ENCODE measurements at places on chromosomes 11 and 22.

- DNase-seq: no peak
Observed at GRCh38 chr11:17129003-17129402, 51.5 kb upstream of the RPS13 start.

DNA sequence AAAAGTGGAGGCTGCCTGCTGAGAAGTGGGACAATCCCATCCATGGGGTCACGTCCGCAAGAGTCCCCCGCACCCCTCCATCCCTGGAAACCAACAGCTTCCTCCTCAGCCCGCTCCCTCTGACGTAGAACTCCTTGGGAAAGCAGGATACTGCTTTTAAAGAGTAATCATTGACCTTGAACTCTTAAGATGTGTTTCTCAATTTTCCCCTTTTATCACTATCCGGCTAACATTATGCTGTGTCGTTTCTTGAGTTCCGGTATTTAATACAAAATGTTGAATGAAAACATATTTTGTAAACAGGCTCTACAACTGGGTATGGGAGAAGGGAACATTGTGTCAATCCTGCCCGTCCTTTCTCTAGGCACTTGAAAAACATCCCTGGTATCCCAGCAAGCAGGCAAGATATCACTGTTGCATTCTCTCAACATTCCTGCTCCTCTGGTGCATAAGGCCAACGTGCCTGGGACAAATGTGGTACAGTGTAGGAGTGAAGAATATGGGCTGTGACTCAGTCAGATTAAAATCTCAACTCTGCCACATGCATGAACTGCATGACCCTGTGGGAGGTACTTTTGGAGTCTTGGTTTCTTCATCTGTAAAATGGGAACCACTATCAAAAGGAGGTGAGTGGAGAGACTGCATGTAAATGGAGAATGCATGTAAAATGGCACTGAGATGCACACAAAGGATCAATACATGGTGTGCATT, 52.8 kb downstream of the WT1 start:
- DNase-seq: no peak

GRCh38 chr11:69209038-69209350, 53.3 kb downstream of the SMIM38 start:
- DNase-seq: no peak

GRCh38 chr11:128379587-128380580, 207.5 kb downstream of the ETS1 start:
- DNase-seq: no peak

GRCh38 chr11:64247729-64248531, 1.2 kb upstream of the PPP1R14B start:
- DNase-seq: no peak

- no peak for DNase-seq
Observed at GRCh38 chr11:22768281-22768680, 61.3 kb downstream of the SVIP start.

DNA sequence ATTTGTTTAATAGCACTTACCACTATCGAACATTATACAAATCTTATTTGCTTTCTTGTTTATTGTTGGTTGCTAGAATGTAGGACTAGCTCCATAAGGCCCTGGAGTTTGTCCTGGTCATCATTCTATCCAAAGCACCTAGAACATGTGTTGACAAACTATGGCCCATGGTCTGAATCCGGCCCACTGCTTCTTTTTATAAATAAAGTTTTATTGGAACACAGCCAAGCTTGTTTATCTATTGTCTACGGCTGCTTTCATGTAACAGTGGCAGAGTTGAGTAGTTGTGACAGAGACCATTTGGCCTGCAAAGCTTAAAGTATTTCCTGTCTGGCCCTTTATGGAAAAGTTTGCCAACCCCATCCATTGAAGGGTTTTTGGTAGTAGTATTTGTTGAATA, 38.8 kb downstream of the ATXN10 start:
- DNase-seq: no peak

- no peak for DNase-seq
Observed at GRCh38 chr11:111759778-111760407, 6.3 kb downstream of the PPP2R1B start.

DNA sequence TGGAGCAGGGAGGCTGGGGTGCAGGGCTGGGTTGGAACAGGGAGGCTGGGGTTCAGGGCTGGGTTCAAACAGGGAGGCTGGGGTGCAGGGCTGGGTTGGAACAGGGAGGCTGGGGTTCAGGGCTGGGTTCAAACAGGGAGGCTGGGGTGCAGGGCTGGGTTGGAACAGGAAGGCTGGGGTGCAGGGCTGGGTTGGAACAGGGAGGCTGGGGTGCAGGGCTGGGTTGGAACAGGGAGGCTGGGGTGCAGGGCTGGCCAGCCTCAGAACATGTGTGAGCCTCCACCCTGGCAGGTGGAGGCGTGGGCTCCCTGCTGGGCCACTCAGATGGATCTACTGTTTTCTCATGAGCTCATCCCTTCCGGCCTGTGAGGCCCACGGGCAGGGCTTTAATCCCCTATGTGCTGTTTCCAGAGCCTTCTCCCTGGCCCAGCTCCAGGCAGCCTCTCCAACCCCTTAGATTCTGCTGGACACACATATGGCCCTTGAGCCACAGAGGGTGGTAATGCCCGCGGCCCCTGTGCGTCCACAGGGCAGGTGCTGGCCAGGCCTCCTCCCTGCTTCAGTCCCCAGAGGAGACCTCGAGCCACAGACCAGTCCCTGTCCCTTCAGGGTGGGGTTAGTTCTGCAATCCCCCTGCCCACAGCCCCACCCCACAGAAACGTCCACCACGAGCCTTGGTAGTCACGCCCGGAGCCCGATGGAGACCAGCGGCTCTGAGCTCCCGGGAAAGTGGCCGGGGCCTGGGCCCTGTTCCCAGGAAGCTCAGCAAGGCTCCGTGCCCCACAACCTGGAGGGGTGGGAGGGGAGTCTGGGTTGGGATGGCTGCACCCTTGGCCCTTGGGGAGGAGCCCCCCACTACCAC, 197.9 kb downstream of the BRD1 start:
- no peak for DNase-seq

GRCh38 chr11:37450613-37451012, 852.6 kb upstream of the RAG2 start:
- DNase-seq: no peak

DNA sequence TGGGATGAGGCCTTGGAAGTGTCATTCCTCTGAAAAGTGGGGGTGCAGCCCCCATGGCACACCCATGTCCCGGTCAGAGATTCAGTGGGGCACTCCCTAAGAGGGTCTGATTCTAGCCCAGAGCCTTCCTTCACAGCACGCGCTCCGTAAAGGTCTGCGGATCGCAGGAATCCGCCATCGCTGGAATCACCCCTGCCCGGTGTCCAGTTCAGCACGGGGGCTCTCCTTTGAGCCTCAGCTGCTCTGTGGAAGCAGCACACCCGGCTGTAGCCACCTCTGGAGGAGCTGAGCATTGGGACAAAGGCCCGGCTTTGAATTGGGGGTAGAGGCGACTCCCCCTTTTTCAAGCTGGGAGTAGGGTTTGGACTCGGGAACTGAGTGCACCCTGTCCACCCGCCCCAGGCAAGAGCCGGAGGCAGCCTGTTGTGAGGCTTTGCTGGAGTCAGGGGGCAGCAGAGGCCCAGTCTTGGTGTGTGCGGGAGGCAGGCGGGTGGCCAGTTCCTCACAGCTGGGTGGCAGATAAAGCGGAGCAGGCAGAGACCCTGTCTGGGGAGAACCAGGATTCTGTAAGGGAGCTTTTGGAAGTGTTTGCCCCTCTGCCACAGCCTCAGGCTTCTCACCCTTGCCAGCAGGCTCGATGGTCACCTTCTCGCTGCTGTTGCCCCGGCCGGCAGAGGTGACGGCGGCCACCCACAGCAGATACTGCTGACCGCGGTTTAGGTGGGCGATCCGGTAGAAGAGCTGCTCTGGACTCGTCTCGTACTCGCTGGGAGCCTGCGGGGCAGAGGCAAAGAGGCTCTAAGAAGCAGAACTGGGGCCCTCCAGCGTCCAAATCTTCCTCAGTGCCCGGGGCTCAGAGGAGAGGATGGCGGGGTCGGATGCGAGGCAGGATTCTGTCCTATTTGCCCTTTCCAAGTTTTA, 115.9 kb downstream of the CEP164 start:
- no peak for DNase-seq

- no peak for DNase-seq
Observed at GRCh38 chr11:115656669-115657068, 152.5 kb upstream of the CADM1 start.

- DNase-seq: no peak
Observed at GRCh38 chr11:62553080-62553838, 6.7 kb upstream of the AHNAK start.

DNA sequence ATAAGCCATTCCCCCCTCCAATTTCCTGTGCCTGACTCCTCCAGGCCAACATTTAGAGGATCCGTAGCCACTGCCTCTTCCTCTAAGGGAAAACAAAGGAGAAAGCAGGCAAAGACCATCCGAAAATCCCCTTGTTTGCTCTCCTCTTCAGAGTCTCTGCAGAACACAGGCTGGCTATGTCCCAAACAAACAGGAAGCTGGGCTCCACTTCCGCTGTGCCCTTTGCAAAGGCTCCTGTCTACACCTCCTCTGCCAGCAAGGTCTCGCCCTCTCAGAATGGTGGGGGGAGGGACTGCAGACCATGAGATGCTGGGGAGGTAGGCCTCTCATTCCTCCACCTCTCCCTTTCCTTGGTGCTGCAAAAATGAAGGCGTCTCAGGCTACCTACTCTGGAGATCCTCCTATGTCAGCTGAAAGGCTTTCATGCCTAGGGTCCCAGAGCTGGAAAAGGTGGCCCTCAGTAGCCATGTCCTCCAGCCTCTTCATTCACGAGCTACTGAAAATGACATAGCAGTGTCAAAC, 596.2 kb downstream of the BUD13 start:
- no peak for DNase-seq

DNA sequence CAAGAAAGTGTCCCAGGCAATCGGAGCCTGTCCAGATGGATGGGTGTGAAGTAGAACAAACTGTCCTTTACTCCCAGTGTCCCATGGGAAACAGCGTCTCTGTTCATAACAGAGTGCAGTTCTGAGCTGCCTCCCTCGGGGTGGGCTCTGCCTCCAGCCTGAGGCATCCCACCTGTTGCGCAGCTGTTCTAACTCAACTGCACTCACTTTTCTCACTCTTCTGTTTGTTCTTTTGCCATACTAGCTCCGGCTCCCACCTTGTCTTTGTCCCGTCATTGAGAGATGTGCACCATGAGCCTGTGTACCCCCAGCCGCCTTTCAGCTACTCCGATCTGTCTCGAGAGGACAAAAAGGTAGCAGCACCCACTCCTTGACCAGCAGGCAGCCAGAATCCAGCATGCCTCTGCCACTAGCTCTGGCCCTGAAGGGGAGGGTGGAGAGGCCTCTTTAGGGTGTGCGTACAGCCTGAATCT, 20.7 kb upstream of the CDC42EP2 start:
- no peak for DNase-seq

- DNase-seq: no peak
Observed at GRCh38 chr22:35633520-35633919, 14.7 kb upstream of the APOL6 start.

DNA sequence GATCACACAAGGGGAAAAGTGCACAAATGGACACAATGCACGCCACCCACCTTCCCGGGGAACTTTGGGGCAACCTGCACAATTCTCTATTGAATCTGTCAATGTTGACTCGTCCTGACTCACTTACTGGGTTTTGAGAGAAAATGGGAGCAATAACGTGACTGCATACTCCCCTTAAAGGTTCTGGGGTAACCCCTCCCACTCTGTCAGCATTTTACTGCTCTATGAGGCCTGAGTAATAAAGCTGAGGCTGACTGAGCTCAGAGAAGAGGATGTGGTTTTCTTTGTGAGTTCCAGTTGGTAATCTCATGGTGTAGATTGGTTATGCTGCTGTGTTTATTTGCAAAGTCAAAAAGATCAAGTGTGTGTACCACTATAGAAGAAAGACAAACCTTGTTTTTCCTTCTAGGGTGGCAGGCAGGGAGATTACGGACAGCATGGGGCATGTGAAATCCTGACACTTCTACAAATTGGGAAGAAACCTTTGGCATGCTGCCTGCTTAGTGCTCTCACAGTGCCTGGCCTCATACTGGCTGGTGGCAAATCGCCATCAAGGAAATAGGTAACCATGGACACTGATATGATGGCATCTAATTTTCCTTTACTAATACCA, 16.1 kb upstream of the APOA1 start:
- DNase-seq: no peak

- no peak for DNase-seq
Observed at GRCh38 chr11:131664816-131665215, 294.4 kb downstream of the NTM start.

GRCh38 chr11:111935317-111936039, 1.7 kb upstream of the DIXDC1 start:
- no peak for DNase-seq

DNA sequence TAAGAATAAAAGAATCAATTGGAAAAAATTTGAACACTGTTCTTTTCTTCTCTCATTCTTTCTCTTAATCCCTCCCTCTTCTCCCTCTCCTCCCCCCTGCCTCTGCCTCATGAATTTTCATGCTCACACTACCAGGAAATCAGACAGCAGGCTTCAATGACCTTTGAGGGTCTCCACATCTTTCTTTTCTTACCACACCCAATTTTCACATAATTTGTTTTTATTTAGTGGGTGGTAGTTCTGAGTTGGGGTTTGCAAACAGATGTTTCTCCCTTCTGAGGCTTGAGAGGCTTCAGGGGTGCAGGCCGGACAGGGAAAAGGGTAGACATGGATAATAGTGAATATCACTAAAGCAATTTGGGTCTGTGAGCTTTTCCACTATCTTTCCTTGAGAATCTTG, 95.5 kb downstream of the SPATA19 start:
- DNase-seq: no peak

DNA sequence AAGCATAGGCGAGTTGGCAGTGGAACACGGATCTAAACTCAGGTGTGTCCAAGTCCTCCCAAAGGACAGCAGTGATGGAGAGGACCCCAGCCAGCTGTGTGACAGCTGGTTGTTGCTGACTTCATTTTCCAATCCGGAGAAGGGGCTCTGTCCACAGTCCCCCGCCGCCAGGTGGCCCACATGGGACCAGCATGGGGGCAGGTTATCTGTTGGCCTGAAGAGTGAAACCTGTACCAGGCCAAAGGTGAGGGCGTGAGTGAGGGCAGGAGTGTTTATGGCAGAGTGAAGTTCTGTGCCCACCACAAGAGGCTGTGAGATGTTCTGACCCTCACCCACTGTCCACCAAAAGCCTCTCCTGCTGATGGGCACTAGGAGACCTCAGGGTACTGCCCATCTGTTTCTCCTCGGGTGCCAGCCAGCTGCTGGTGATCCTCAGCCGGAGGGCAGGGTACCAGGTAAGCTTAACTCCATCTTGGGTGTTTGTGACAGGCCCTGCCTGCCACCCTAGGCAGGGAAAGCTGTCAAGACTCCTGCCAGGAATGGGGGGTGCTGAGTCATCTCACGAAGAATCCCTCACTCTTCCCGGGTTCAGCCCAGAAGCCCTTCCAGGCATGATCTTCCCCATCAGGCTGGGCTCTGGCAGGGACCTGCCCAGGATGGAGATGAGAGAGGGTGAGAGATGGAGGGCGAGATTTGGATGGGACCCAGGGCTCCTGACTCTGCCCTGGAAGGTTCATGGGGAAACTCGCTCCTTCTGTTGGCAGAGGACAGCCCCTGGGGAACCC, 15.5 kb upstream of the TAB1 start:
- DNase-seq: no peak
